ENCODE measurements at places on chromosomes 16 and 17. TPM values are rescaled to one million over a fixed set of nuclear protein-coding genes. Genes with fewer than 3 reads are reported as not detected.
A peak's percentile ranks its signal among the peaks of the same experiment; 100 is the strongest.

GRCh38 chr17:20935740-20936139, 107.1 kb downstream of the USP22 start:
- DNase-seq = no peak

DNA sequence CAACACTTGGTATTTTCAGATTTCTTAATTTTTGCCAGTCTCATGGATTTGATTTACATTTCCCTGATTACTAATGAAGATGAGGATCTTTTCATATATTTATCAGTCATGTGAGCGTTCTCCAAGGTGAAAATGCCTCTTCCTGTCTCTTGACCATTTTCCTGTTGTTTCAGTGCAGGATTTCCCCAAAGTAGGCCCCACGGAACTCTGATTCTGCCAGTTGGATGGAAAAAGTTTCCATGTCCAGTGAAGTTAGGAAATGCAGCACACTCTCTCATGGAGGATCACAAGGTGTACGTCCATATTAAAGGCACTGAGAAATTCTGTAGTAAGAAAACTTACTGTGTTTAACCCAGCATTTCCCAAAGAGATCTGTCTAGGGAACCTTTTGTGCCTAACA, 16.5 kb upstream of the LIMD2 start:
- no peak for DNase-seq

DNA sequence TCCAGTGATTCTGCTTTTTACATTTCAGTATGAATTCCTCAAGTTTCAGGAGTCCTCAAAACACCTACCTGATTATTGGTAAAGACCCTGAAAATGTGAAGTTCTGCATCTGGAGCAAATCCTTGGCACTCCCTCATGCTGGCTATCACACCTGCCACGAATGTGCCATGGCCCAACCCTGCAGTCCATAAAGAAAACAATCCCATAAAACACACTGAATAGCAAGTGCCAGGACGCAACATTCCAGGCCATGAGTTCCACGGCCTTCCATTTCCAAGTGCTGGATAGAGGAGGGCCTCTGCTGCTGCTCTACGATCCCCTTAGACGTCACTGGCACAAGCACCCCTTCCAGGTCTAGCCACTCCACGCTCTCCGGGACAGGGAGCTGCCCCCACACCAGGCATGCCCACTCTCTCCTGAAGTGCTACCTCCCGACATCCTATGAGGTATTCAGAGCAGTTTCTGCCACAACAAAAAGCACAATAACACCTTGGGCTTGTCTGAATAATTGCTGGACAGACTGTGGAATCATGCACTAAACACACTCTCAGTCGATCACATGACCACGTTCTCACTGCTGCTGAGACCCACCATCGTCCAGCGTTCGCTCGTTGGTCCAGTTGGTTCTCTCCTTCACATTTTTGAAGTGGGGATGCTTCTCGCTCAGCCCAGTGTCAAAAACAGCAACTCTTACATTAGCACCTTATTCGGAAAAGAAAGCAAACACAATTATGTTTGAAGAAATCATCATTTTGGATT, 23.4 kb downstream of the MBTPS1 start:
- no peak for DNase-seq

Gene AARSD1
- total RNA-seq = 32.6 TPM

- DNase-seq = no peak
Measured at GRCh38 chr16:73190256-73190655, 142.3 kb upstream of the ZFHX3 start.

DNA sequence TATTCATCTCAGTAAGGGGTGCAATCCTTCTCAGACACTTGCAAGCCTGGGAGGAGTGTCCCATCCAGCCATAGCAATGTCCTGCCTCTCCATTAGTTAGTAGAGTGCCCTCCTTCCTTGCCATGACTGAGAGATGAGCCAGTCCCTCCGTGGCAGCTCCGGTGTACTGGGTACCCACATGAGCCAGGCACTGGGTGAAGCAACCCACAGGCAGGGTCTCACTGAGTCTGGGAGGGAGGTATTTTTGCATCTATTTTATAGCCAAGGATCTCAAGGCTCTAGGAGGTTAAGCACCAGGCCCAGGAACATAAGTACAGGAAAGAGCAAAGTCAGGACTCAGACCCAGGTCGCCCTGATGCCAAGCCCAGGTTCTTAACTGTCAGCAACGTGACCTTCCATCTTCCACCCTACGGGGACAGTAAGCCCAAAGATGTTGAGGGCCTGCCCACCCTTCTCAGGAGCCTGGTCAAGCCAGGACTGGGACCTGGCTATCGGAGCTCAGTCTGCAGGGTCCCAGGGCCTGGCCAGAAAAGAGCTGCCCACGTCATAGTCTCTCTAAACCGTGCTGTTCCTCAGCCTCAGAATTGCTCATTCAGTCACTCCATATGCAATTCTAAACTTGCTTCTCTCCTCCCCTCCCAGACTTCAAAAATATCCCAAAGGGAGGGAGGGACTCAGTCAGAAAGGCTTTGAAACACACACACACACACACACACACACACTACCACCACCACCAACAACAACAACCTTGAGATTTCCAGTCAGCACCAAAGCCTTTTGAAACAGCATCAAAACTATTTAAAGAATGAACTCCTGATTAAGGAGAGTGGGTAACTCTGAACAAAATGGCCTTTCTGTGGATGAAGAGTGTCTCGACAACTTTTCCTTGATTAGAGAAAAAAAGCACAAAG, 16.6 kb downstream of the NOS2 start:
- DNase-seq = no peak

DNA sequence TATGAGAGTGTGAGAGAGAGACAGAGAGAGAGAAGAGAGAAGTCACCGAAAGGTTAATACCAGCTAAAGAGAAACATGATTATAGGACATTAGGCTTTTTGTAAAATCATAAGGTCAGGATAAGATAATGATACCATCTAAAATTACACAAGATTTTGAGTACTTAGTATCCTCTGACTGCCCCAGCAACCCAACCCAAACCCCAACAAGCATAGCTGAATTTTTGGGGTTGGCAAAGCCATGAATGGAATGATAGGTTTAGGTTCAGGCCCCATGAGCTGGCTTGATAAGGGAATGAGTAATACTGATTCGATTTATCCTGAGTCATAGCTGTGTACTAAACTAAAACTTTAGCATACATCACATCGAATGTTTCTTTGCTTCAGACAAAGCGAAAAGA, 259.5 kb downstream of the IRX3 start:
- peak; percentile 96 for DNase-seq

DNA sequence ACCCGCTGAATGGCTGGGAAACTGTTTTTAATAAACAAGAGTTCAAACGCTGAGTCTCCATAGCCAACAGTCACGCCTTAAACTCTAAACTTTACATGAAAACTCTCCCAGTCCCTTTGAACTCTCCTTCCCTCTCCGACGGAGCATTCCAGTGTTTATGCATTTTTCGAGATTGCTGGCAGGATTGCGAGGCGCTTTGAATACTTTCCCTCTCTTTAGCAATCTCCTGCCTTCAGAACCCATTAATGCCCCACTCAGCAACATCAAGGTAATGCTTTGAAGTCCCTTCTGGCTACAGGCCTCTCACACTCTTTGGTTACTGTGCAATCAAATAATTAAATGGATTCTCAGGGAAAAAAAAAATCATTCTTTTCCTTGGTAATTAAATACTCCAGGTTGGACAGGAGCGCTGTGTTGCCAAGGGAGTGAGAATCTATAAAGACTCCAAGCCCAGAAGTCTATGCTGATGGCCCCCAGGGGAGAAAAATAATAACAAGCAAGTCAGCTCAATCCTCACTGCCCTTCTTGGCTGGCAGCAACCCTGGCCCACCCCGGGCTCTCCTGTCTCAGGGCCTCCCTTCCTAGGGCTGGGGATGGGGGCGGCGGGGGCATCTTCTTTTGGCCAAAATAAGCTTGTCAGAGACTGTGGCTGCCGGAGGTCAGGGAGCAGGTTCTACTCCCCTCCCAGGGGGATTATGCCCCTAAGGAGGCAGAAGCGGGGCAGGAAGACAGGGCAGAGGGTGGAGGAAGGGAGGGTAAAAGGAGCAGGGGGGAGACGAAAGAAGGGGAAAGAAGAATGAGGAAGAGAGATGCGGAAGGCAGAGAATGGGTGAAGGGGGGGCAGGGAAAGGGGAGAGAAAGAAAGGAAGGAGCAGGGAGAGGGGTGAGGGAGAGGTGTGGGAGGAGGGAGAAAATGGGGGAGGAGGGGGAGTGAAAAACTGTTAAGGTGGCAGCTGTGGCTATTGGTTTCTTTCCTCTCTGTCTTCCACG, 45.2 kb downstream of the AXIN2 start:
- DNase-seq = no peak

GRCh38 chr16:87253536-87253935, 63.7 kb downstream of the C16orf95 start:
- no peak for DNase-seq

Data from PC-9 (cell line).